Activated CD4-positive, CD25-positive, alpha-beta regulatory T cell treated with anti-CD3 and anti-CD28 coated beads, Interleukin-2, amount 50 U/mL, for 16 hours (primary cell): ENCODE measurements at places on chromosomes 6 and 20.

- DNase-seq: no peak
Observed at GRCh38 chr20:63860325-63861051, 810 bp upstream of the ABHD16B start.

GRCh38 chr6:45500924-45501816 lies 123.4 kb upstream of the SUPT3H start:
- no peak for DNase-seq

- DNase-seq: no peak
Observed at GRCh38 chr6:120826253-120826652, 508.0 kb downstream of the TBC1D32 start.

GRCh38 chr20:44410583-44411019 lies 55.1 kb downstream of the HNF4A start:
- DNase-seq: no peak

DNA sequence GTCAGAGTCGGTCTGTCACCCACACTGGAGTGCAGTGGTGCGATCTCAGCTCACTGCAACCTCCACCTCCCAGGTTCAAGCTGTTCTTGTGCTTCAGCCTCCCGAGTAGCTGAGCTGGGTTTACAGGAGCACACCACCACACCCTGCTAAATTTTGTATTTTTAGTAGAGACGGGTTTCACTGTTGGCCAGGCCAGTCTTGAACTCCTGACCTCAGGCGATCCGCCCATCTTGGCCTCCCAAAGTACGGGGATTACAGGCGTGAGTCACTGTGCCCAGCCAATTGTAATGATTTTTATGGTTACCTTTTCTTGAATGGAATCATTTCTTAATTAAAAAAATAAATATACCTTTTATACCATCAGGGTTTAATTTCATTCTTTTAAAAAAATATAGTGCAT lies 105.7 kb downstream of the MTHFD1L start:
- DNase-seq: no peak

- DNase-seq: no peak
Observed at GRCh38 chr6:99575544-99576227, 7.2 kb upstream of the CCNC start.

DNA sequence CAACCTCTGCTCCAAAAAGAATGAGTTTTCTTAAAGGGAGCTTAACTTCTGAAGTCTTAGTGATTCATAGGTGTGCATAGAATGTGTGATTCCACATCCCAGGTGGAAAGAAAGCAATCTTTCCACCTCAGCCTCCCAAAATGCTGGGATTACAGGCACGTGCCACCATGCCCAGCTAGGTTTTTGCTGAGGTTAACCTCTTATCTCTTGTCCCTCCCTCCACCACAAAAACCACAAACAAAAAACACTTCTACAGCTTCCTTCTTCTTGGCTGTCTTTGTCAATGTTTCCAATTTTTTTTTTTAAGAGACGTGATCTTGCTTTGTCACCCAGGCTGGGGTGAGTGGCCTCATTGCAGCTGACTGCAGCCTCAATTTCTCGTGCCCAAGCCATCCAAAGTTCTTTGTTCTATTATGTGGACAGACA lies 8.1 kb upstream of the CSE1L start:
- DNase-seq: no peak

- DNase-seq: no peak
Observed at GRCh38 chr20:50450881-50451752, 59.1 kb upstream of the PTPN1 start.

- DNase-seq: no peak
Observed at GRCh38 chr6:18179770-18180356, 24.6 kb downstream of the KDM1B start.

GRCh38 chr6:38503960-38504682 lies 135.6 kb downstream of the BTBD9 start:
- no peak for DNase-seq

GRCh38 chr6:52522655-52523054 lies 54.2 kb downstream of the TRAM2 start:
- DNase-seq: no peak

GRCh38 chr20:24337551-24337950 lies 131.9 kb upstream of the SYNDIG1 start:
- DNase-seq: no peak

DNA sequence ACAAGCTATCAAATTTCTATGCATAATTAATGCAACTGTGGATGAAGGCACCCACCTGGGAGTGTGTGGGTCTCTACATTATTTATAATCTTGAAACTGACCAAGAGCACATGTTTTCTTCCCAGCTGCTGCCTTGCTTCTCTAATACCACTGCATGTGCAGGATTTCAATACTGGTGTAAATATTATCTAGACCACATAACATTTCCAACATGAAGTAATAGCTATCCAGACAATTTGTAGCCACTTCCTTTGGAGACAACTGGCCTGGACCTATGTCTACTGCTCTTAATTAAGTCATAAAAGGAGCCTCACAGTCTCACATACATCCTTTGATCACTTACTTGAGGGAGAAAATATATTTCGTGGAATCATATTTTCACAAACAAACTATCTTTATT lies 180.7 kb downstream of the HIVEP2 start:
- DNase-seq: no peak

DNA sequence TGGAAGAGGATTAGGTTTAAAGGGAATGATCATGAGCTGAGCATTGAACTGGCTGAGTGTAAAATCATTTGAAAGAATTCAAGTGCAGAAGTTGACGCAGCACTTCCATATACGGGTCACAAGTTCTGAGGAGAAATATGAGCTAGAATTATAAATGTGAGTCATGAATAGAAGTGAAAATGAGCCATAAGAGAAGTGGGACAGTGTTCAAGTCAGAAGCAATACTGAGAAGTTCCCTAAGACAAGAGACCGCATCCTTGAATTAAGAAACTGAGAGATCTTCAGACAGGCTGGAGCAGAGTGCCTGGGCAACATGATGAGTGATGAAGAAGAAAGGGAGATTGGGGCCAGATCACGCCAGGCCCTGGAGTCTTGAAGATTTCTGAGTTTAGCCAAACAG lies 209.7 kb downstream of the TBX18 start:
- DNase-seq: no peak

DNA sequence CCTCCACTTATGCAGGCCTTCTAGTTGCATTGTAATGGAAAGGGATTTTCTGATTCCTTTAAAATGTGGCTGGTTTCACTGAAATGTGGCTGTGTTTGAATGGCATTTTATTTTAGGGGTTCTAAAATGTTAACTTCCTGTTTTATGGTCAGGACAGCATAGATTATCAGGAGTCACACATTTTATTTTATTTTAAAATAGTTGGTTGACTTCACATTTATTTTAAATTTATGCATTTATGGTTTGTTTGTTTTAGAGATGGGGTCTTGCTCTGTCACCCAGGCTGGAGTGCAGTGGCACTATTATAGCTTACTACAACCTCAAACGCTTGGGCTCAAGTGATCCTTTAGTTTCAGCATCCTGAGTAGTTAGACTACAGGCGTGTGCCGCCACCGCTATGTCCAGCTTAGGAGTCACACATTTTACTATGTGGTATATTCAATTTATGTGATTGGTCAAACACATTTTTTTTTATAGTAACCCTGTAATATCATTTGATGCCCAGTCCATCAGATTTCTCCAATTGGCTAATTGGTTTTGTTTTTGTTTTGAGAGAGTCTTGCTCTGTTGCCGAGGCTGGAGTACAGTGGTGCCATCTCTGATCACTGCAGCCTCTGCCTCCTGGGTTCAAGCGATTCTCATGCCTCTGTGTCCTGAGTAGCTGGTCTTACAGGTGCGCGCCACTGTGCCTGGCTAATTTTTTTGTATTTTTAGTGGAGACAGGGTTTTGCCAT lies 2.3 kb downstream of the DTD1 start:
- DNase-seq: no peak

DNA sequence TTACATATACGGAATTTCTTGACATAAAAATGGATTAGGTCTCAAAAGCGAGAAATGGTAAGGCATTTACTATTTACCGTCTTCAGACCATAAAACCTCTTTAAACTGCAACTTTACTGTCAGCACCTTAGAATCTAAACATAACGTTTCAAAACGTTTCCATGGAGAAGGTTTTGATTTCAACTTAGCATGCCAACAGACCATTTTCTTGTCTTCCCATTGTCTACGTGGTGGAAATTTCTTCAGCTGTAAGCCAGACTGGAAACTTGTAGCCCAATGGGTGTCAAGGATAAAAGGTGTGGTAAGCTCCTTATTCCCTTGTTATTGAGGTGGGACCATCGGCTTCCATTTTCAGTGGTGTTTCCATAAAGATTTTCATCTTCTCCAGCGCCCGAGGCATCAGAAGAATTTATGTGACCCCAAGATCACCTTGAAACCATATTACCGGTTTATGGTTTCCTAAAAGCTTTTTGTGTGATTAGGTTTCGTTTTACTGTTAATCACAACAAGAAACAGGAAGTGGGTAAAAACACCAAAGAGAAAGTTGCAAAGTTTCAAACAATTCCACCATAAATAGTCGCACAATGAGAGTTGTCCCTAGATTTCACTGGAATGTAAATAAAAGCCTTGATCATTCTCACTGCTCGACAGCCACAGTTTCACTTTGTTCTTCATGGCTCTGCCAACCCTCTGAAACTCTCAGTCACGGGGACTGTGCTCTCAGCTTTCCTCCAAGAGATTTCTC lies 63.0 kb upstream of the CD2AP start:
- no peak for DNase-seq

- no peak for DNase-seq
Observed at GRCh38 chr20:50009521-50010454, 27.0 kb downstream of the SNAI1 start.

- DNase-seq: no peak
Observed at GRCh38 chr6:14831070-14831469, 414.8 kb upstream of the JARID2 start.

DNA sequence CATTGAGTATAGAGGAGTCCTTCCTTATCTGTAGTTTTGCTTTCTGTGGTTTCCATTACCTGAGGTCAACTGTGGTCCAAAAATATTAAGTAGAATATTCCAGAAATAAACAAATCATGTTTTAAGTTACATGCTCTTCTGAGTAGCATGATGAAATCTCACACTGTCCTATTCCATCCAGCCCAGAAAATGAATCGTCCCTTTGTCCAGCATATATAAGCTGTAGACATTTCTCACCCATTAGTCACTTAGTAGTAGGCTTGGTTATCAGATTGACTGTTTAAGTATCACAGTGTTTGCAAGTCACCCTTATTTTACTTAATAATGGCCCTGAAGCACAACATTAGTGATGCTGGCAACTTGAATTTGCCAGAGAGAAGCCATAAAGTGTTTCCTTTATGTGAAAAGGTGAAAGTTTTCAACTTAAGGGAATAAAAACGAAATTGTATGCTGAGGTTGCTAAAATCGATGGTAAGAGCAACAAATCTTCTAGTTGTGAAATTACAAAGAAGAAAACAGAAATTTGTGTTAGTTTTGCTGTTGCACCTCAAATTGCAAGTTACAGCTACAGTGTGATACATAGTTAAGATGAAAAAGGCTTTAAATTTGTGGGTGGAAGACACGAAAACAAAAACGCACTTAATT lies 198.6 kb upstream of the SIM1 start:
- no peak for DNase-seq

DNA sequence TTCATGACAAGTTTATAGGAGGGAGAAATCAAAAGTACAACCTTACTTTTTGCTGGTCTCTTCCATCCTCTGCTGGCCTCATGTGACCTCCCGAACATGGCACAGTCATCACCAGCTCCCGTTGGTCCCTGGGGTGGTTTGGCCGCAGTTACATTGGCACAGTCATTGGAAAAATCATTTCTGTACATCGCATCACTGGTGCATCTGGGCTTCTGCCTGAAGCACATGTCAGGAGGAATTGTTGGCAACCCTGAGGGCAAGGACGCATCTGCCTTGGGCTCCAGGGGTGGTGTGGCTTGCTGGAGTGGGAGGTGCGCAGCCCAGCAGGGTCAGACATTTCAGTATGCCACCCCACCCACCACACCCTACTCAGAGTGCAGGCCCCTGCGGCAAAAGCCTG lies 162.9 kb upstream of the SLC24A3 start:
- DNase-seq: no peak

DNA sequence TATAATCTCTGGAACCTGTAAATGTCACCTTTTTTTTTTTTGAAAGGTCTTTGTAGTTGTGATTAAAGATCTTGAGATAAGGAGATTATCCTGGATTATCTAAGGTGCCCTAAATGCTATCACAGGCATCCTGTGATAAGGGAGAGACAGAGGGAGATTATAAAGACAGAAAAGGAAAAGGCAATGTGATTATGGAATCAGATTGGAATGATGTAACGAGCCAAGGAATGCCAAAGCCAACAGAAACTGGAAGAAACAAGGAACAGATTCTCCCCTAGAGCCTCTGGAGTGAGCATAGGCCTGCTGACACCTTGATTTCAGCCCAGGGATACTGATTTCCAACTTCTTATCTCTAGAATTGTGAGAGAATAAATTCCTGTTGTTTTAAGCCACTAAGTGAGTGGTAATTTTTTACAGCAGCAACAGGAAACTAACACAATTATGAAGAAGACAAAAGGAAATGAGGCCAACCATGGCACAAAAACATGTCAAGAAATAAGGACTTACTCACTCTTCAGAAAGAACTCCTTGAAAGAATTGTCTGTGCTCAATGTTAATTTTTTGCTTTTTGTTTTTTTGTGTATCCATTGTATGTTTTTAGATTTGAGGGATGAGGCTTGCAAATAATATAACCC lies 82.7 kb downstream of the CFAP61 start:
- DNase-seq: no peak

- DNase-seq: no peak
Observed at GRCh38 chr6:159829526-159829925, 29.4 kb downstream of the PNLDC1 start.

GRCh38 chr20:36717657-36718056 lies 28.2 kb downstream of the NDRG3 start:
- no peak for DNase-seq

GRCh38 chr6:12353731-12354130 lies 63.6 kb downstream of the EDN1 start:
- DNase-seq: no peak

DNA sequence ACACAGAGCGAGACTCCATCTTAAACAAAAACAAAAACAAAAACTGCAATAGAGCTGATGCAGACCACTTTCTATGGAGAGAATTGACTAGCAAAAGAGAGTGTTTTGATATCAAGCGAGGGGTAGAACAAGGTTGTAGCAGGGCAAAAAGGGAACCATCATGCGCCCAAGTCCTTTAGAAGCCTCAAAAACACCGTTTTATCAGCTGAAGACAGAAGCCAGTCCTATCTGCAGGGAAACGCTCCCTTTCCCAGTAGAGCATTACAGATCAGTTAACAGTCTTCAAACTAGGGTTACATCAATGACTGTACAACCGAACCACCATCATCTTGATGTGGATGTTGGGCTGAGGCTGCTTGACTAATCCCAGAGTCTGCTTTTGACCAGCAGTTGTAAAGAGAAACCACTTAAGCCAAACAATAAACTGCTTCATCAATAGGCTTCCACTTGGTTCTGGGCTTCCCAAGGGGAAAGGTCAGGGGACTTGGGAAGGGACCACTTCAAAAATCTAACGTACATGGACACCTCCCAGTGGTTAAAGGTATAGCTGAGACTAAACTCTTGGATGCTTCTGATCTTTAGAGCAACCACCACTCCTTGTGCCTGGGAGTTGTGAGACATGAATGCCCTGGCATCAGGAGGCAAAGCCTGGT lies 59.6 kb upstream of the SPDEF start:
- no peak for DNase-seq

- DNase-seq: no peak
Observed at GRCh38 chr6:71544028-71544427, 255.4 kb downstream of the OGFRL1 start.
